ENCODE measurements at places on chromosomes 12 and 14. TPM values are rescaled to one million over a fixed set of nuclear protein-coding genes. Genes with fewer than 3 reads are reported as not detected.

STON2 gene
- total RNA-seq, result 17.3 TPM

LTBR gene
- 92.6 TPM for total RNA-seq

KRT79 gene
- total RNA-seq, result not detected

RPGRIP1 gene
- total RNA-seq, result not detected

KLRK1 gene
- 0.23 TPM for total RNA-seq

RFC5 gene
- total RNA-seq, result 16.1 TPM

RNF212B gene
- total RNA-seq, result not detected

RTN1 gene
- total RNA-seq, result 0.70 TPM

GLS2 gene
- total RNA-seq, result 2.6 TPM

SIRT4 gene
- 4.6 TPM for total RNA-seq

PLEKHH1 gene
- 1.4 TPM for total RNA-seq

ALDH1L2 gene
- total RNA-seq, result 5.5 TPM

CCDC175 gene
- not detected for total RNA-seq

THTPA gene
- total RNA-seq, result 20.4 TPM

- DNase-seq, result no peak
Measured at GRCh38 chr12:62575036-62575435, 108.4 kb downstream of the MON2 start.

DNA sequence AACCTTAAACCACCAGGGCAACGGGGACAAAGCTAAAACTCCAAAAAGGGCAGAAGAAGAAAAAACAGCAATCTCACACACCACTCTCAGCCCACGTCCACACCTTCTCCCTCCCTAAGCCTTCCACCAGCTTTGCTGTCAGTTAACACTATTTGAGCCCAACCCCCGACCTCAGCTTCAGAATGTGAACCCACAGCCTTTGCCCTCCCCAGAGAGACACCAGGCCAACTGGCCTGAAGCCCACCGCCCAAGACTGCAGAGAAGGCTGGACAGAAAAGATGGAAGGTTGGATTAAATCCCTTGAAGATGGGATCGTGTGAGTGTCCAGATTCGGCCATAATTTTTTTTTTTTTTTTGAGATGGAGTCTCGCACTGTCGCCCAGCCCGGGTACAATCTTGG lies 22.4 kb downstream of the IRF2BPL start:
- no peak for DNase-seq

GRCh38 chr12:52245962-52246569 lies 13.0 kb downstream of the KRT7 start:
- DNase-seq, result no peak

GRCh38 chr12:11767798-11768197 lies 118.3 kb downstream of the ETV6 start:
- no peak for DNase-seq

DNA sequence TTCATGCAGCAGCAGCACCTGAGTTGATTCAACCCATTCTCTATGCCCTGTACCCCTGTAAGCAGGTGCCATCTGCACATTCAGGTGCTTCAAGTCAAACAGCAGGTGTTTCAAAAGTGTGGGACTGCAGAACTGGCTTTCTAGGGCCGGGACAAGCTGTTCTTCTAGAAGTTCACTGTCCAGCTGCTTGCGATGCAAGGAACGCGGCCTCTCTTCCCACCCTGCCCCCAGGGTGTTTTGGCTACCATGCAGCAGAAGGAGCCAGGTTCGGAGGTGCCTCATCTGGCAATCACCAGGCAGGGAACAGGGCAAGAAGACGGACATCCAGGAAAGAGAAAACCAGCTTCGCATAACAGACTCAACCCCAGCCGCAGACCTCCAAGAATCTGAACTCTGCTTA lies 35.2 kb downstream of the TMEM132D start:
- DNase-seq, result no peak

GRCh38 chr12:112035219-112035785 lies 22.1 kb downstream of the ERP29 start:
- no peak for DNase-seq

DNA sequence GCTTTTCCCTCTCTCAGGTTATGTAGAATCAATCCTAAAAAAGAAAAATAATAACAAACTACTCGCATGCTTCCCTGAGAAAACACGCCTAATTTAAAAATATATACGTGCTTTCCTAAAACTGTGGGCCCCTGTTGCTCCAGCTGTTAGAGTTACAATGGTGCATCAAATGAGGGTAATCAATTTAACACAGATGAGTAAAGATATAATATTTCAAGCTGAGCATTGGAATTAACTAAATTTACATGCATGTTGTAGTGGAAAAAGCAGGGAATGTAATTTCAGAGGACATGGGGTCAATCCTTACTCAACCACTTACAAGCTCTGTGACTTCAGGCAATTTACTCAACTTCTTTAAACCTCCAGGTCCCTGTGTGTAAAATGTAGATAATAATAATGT lies 22.4 kb upstream of the LGR5 start:
- DNase-seq, result no peak

DNA sequence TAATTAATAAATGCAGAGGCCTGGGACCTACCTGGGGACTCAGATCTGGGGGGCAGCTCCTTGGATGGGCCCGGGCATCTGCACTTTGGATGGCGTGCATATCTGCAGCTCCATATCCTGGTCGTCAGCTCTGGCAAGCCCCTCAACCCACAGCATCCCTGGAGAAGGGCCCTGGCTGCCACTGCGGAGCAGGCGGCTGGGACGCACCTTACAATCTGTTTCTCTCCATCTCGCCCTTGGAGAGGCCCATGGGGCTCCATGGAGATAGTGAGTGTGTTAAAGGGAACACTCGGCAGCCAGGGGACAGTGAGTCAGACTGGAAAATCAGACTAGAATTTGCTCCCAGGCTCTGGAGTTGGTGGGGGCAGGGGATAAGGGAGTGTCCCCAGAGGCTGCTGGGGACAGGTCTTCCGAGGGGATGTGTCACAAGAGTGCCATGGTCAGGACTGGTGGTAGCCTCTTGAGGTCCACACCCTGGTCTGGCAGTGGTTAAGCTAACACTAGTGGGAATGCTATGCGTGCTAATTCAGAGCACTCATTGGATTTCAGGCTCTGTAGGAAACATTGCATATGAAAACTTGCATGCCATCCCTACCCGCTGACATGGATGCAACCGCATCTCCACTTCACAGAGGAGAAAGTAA lies 21.5 kb downstream of the RFLNA start:
- DNase-seq, result no peak

DNA sequence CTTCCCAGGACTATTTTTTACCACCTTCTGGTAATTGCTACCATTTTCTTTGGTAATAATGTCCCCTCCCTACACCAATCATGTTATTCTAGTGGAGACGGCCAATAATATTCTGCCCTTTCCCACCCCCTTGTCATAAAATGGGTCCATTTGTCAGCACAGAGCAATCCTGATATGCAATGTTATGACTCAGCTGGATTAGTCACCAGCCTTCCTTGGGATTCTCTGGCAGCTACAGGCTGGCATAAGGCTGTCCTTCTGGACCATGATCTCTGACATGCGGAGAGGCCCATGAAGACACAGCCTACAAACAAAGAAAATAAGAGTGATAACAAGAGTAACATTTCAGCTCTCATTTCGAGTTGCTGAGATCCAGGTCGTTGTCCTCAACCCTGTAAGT lies 222.0 kb upstream of the CPNE8 start:
- no peak for DNase-seq

DNA sequence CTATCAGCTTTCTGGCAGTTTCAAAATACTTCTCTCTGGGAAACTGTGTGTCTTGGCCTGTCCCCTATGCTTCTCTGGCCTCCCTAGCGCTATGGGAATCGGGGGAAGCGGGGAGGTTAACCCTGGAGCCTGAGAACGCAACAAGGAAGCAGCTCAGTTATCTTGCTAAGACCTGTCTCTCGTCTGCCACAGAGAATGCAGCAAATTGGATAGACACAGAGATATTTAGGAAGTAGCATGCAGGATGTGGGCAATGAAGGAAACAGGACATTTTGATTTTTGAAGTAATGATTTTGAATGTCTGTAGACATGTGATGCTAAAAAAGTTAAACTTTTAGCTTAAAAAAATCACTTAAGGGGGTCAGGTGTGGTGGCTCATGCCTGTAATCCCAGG lies 6.6 kb upstream of the CALCOCO1 start:
- no peak for DNase-seq

GRCh38 chr12:108144080-108144479 lies 15.0 kb downstream of the WSCD2 start:
- no peak for DNase-seq

- DNase-seq, result no peak
Measured at GRCh38 chr14:64416348-64416932, 28.3 kb downstream of the MTHFD1 start.

DNA sequence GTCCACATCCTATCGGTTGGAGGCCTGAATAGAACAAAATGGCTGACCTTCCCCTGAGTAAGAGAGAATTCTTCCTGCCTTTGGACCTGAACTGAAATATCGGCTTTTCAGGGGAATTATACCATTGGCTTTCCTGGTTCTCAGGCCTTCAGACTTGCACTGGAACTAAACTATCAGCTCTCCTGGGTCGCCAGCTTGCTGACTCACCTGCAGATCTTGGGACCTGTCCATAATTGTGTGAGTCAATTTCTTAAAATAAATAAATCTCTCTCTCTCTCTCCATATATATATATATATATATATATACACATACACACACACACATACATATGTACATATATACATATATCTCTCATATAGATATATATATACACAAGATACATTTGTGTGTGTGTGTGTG lies 41.6 kb downstream of the KCNK10 start:
- DNase-seq, result no peak

DNA sequence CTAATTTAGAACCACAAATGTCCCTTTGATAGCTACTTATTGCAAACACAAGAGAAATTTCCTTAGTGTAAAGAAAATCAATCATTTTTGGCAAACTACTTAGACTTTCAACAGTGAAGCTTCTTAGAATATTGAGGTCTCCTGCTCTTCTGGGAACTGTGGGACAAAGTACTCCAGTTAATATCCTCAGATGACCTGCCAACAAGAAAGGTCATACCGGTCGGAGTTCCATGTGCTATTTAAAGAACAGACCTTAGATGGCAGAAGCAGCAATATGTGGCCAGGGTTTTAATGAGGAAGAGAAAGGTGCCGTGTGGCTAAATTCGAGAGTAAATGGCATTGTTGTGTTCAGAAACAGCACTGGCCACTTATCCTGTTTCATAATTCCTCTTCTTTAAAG lies 114.7 kb upstream of the AMIGO2 start:
- DNase-seq, result no peak

DNA sequence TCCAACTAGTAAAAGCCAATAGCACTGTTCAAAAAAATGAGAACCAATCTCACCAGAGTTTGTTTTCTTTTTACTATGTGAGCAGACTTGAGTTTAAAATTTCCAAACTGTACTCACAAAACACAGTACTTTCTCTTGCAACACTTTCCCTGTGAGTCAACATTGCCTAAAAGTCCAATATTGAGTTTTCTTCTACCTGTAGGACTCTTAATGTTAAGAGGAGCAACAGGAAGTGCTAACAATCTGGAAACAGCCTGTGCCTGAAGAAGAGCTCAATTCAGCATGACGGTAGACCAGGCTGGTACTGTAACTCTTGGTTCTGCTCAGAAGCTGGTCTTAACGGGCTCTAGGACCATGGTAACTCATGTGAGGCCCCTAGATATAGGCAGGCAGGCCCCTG lies 144.3 kb downstream of the MED13L start:
- DNase-seq, result no peak

DNA sequence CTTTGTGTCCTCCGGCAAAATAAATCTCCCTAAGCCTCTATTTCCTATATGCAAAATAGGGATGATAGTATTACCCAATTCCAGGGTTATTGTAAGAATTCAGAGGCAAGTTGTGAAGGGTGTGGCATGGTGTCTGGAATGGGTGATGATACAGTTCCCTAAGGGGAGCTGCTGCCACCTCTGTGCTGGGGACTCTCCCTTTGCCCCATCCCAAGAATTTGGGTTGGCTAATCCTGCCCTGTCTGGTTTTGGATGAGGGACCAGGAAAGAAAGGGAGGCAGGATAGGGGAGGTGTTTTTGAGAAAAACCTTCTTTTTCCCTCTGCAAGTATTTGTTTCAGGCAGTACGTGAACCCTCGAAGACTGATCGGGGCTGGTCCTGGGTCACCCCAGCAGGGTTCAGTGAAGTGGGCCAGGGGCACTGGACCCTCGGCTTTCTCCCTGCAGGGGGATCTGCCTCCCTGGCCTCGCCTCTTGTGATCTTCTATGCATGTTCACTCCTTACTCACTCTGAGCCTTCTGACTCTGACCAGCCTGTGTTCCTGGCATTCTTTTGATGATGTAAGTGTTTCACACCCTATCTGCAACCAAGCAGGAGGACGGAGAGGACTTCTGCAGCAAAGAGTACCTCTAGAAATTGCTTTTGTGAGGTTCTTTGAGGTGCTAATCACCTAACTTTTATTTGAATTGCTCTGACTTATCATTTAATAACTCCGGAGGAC lies 60.8 kb downstream of the RASSF3 start:
- no peak for DNase-seq

DNA sequence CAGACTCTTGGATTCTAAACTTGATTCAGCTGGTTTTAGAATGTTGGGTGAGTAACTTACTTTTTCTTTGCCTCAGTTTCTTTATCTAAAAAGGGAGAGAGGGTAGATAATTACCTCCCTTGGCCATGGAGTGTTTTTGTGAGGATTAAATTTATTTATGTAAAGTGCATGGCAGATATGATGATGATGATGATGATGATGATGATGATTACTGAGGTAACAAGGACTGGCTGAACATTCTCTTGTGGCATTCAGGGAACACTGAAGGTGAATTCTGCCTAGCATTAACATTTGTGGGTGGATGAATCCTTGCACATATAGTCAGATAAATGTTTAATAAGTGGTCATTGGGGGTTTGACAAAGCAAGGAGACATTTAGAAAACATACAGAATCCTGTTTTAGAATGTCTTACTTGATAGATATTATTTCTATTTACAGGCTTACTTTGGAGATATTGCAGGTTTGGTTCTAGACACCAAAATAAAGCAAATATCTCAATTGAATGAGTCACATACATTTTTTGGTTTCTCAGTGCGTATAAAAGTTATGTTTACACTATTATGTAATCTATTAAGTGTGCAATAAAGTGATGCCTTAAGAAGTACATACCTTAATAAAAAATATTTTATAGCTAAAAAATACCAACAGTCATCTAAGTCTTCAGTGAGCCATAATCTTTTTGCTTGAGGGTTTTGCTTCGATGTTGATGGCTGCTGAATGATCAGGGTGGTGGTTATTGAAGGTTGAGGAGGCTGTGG lies 123.2 kb downstream of the SNAPC1 start:
- DNase-seq, result no peak

GRCh38 chr12:1890810-1891209 lies 27.6 kb downstream of the CACNA2D4 start:
- DNase-seq, result no peak

GRCh38 chr12:132827763-132828703 lies 636 bp downstream of the GOLGA3 start:
- DNase-seq, result no peak

DNA sequence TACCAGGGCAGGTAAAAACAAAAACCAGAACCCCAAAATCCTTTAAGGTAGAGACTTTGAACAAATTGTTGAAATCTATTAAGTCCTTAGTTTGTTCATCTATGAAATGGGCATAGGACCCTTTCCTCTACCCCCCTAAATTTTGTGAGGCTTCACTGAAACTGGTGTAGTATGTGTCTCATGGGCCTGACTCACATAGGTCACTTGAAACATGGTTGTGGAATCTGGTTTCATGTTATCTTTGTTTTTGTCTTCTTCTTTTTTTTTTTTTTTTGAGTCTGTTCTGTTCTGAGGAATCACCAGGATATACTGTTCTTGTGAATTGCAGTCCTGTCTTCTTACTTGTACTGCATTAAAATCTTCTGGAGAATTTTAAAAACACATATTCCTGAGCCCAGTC lies 202.2 kb downstream of the KTN1 start:
- DNase-seq, result no peak
